ENCODE measurements at places on chromosomes 4 and X. TPM values are rescaled to one million over a fixed set of nuclear protein-coding genes. Genes with fewer than 3 reads are reported as not detected.

Gene SMR3B
- not detected for total RNA-seq

Gene CXorf49
- total RNA-seq = not detected

Gene CFAP99
- not detected for total RNA-seq

Gene FAM9B
- total RNA-seq = not detected

Gene CDKN2AIP
- 28.2 TPM for total RNA-seq

Gene PITX2
- not detected for total RNA-seq

Gene LRCH2
- total RNA-seq = not detected

Gene TASL
- total RNA-seq = 5.9 TPM

Gene FAM199X
- total RNA-seq = 11.0 TPM

Gene RAB40AL
- 0.31 TPM for total RNA-seq

DNA sequence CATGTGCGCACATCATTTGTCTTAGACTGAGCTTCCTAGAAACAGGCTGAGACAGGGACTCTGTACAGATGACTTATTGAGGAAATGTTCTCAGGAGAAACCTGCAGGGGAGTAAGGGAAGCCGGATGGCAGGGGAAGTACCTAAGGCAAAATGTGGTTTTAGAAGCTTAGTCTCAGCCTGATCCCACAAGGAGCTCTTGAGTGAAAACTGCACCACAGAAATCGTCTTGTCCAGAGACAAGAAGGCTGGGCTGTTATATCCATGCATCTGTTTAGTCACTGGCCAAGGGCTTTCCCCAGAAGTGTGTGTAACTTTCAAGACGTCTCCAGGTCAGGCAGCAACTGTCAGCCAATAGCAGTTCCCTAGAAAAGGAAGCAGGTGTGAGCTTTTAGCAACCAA lies 86.0 kb downstream of the FUNDC1 start:
- H3K27ac ChIP-seq = no peak overlapping the region
- no peak for DNase-seq
- H3K4me1 ChIP-seq = no peaks in the 10 kb centered on the region
- H3K27me3 ChIP-seq = no peaks in the 10 kb centered on the region
- no peak overlapping the region for H3K4me3 ChIP-seq

- DNase-seq = peak; percentile 48
- H3K4me3 ChIP-seq = peak within 1 kb of the TSS; percentile 78
- no peaks in the 10 kb centered on the region for H3K27me3 ChIP-seq
Measured at GRCh38 chrX:154486396-154487207, at the start of gene UBL4A. Gene UBL4A (minus strand): TSS chrX:154486615. CDS start chrX:154486584, 31 bp downstream.

GRCh38 chr4:113457886-113458285 lies 303.7 kb downstream of the CAMK2D start:
- no peaks in the 10 kb centered on the region for H3K4me1 ChIP-seq
- no peak for DNase-seq
- H3K27me3 ChIP-seq = no peaks in the 10 kb centered on the region
- peaks cover 41% of the 10 kb centered on the region for H3K36me3 ChIP-seq
- H3K4me3 ChIP-seq = no peak overlapping the region

- H3K27ac ChIP-seq = no peak overlapping the region
- no peaks in the 10 kb centered on the region for H3K27me3 ChIP-seq
- no peaks in the 10 kb centered on the region for H3K4me1 ChIP-seq
- no peak overlapping the region for H3K4me3 ChIP-seq
- no peak for DNase-seq
Measured at GRCh38 chr4:18247189-18247588, 225.6 kb upstream of the LCORL start.

DNA sequence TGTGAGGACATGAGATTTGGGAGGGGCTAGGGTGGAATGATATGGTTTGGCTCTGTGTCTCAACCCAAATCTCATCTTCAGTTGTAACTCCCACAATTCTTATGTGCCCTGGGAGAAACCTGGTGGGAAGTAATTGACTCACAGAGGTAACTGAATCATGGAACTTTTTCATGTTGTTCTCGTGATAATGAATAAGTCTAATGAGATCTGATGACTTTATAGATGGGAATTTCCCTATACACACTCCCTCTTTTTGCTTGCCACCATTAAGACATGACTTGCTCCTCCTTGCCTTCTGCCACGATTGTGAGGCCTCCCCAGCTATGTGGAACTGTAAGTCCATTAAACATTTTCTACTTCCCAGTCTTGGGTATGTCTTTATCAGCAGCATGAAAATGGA lies 253.2 kb upstream of the GK2 start:
- no peak overlapping the region for H3K27ac ChIP-seq
- no peaks in the 10 kb centered on the region for H3K36me3 ChIP-seq
- no peak overlapping the region for H3K4me3 ChIP-seq
- H3K27me3 ChIP-seq = no peaks in the 10 kb centered on the region
- H3K4me1 ChIP-seq = no peaks in the 10 kb centered on the region
- no peak for DNase-seq

- no peak for DNase-seq
- no peaks in the 10 kb centered on the region for H3K36me3 ChIP-seq
- no peak overlapping the region for H3K4me3 ChIP-seq
- no peaks in the 10 kb centered on the region for H3K4me1 ChIP-seq
Measured at GRCh38 chrX:32524385-32524784, 687.0 kb downstream of the DMD start.

- no peak overlapping the region for H3K4me3 ChIP-seq
- DNase-seq = no peak
- H3K4me1 ChIP-seq = no peaks in the 10 kb centered on the region
- H3K27me3 ChIP-seq = peaks cover 2% of the 10 kb centered on the region
Measured at GRCh38 chr4:82611527-82611926, 49.7 kb upstream of the TMEM150C start.

DNA sequence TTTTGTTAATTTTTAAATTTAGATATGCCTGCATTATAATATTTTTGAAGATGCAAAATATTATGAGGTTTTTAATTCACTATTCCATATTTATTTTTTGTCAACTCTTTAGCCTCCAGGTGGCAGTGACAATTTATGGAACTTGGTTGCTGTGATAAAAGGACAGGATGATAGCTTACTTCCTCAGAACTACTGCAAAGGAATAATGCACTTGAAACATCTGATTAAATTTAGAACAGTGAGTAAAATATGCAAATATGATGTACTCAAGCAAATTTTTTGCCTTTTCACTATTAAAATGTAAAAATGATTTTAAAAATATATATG lies 45.1 kb downstream of the SPATA4 start:
- no peaks in the 10 kb centered on the region for H3K36me3 ChIP-seq
- H3K27me3 ChIP-seq = no peaks in the 10 kb centered on the region
- H3K4me3 ChIP-seq = no peak overlapping the region
- H3K4me1 ChIP-seq = no peaks in the 10 kb centered on the region
- DNase-seq = no peak

DNA sequence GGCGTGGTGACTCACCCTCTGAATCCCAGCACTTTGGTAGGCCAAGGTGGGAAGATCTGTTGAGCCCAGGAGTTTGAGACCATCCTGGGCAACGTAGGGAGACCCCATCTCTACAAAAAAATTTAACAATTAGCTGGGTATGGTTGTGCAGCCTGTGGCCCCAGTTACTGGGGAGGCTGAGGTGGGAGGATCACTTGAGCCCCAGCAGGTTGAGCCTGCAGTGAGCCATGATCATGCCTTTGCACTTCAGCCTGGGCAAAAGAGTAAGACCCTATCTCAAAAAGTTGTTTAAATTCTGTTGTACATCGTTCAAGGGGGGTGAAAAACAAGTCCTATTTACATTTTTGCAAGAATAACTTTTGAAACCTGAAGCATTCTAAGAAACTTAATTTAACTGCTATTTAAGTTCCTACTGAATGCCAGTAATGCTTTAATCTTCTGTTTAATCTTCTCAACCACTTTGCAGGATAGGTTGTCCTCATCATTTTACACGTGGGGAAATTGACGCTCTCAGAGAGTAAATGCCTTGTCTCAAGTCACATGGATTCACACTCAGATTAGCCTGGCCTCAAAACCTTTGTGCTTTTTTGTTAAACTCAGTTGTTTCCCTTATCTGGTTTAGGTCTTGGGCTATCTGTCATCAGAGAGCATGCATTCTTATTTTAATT lies 7.0 kb downstream of the STAG2 start:
- no peak overlapping the region for H3K27ac ChIP-seq
- H3K4me3 ChIP-seq = no peak overlapping the region
- H3K4me1 ChIP-seq = peaks cover 59% of the 10 kb centered on the region
- H3K27me3 ChIP-seq = no peaks in the 10 kb centered on the region
- no peak for DNase-seq
- H3K36me3 ChIP-seq = peaks cover 11% of the 10 kb centered on the region

DNA sequence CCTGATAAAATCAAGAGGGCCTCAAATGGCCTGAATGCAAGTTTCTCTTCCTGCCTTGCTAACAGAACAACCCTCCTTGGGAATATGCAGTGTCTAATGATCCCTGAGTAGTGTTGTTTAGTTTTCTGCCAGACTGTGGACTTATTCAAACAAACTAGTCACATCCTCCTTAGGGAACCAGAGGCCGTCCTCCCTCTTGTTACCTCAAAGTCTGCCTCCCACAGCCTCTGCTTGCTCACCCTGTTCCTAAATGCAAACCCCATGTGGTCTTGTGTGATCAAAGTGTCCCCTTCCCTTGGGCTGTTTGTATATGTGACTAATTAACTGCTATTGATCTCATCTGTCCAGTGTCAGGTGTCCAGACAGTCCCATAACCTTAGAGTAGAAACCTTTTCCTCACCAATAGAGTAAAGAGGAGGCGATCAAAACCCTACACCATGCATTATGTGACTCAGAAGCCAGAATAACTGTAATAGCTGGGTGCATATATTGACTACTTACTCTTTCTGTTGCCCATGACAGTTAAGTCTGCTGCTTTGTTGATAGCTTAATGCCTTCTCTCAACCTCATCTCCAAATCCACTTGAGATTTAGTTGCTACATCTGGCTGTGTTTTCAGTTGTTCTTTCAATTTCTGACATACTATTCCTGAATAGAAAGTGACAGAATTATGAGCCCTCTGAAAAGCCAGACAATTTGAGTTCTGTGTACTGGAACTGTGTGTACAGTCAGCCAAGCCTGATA lies 473.0 kb upstream of the NWD2 start:
- no peak overlapping the region for H3K4me3 ChIP-seq
- H3K27me3 ChIP-seq = no peaks in the 10 kb centered on the region
- H3K27ac ChIP-seq = no peak overlapping the region
- no peak for DNase-seq

GRCh38 chrX:72309297-72310071 lies 3.8 kb upstream of the CITED1 start:
- no peak for DNase-seq
- H3K36me3 ChIP-seq = no peaks in the 10 kb centered on the region
- H3K4me3 ChIP-seq = no peak overlapping the region
- H3K4me1 ChIP-seq = peaks cover 22% of the 10 kb centered on the region
- H3K27ac ChIP-seq = no peak overlapping the region

GRCh38 chr4:185127021-185127925 lies 15.8 kb upstream of the SLC25A4 start:
- H3K4me3 ChIP-seq = peak overlapping the region; percentile 47
- H3K27me3 ChIP-seq = peaks cover 73% of the 10 kb centered on the region
- no peaks in the 10 kb centered on the region for H3K36me3 ChIP-seq
- H3K4me1 ChIP-seq = peaks cover 19% of the 10 kb centered on the region
- H3K27ac ChIP-seq = no peak overlapping the region
- DNase-seq = no peak

GRCh38 chr4:76957004-76957738 lies 7.6 kb downstream of the SEPTIN11 start:
- peaks cover 54% of the 10 kb centered on the region for H3K27me3 ChIP-seq
- H3K4me1 ChIP-seq = peaks cover 11% of the 10 kb centered on the region
- no peak overlapping the region for H3K27ac ChIP-seq

- no peak overlapping the region for H3K4me3 ChIP-seq
- no peaks in the 10 kb centered on the region for H3K4me1 ChIP-seq
- H3K36me3 ChIP-seq = no peaks in the 10 kb centered on the region
- H3K27ac ChIP-seq = no peak overlapping the region
- H3K27me3 ChIP-seq = peaks cover 2% of the 10 kb centered on the region
- no peak for DNase-seq
Measured at GRCh38 chr4:47631161-47631560, 146.1 kb downstream of the ATP10D start.

- no peak overlapping the region for H3K27ac ChIP-seq
- peaks cover 45% of the 10 kb centered on the region for H3K36me3 ChIP-seq
- H3K4me3 ChIP-seq = no peak overlapping the region
- no peaks in the 10 kb centered on the region for H3K27me3 ChIP-seq
Measured at GRCh38 chr4:165299399-165300060, 27.9 kb upstream of the MSMO1 start.

DNA sequence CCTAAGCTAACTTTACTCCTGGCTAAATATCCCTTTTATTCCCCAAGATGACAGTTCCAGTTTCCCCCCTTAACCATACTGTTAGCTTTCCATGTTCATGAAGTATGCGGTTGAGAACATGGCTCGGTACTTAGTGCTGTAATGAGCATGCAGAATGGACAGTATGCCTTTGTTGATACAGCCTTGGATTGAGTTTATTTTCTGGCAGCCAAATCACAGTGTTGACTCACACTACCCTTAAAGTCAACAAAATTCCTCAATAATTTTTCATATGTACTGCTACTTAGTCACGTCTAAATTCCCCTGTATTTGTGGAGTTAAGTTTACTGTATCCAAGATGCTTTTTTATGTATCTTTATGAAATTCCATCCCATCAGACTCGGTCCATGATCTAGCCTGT lies 1.4 kb upstream of the VEGFC start:
- no peak for DNase-seq
- H3K4me1 ChIP-seq = peaks cover 4% of the 10 kb centered on the region
- no peaks in the 10 kb centered on the region for H3K36me3 ChIP-seq
- H3K27ac ChIP-seq = no peak overlapping the region
- peaks cover 41% of the 10 kb centered on the region for H3K27me3 ChIP-seq
- H3K4me3 ChIP-seq = no peak overlapping the region

All from activated CD4-positive, alpha-beta T cell treated with anti-CD3 and anti-CD28 coated beads, Interleukin-2, amount 10 ng/mL, durations not matched to agents 7 days and 5 days (primary cell).